Natural killer cell treated with Interleukin-12 subunit alpha and Interleukin-12 subunit beta and Interleukin-15 and Interleukin-18, amount 100 ng/mL, for 72 hours (primary cell): ENCODE measurements at places on chromosomes 4 and X.

DNA sequence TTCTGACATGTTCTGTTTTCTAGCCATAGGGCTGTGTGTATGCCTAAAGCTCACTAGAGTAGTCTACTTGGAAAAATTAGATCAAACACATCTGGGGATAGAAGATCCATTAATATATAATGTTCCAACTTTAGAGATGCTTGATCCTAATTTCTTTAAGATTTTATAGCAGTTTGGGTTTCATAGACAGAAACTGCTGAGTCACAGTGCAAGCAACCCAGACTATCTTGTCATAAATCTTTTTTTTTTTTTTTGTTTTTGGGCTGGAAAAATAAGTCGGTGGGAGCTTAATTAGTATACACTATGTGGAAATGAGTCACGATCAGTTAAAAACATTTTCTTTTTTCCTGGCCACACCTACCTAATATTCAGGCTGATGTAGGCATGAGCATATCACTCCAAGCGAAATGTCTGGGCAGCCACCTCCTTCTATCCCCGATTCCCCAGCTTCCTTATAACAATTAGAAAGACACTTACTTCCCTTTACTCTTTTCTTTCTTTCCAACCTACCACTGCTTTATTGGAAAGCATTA lies 58.2 kb upstream of the CASK start:
- DNase-seq: no peak

DNA sequence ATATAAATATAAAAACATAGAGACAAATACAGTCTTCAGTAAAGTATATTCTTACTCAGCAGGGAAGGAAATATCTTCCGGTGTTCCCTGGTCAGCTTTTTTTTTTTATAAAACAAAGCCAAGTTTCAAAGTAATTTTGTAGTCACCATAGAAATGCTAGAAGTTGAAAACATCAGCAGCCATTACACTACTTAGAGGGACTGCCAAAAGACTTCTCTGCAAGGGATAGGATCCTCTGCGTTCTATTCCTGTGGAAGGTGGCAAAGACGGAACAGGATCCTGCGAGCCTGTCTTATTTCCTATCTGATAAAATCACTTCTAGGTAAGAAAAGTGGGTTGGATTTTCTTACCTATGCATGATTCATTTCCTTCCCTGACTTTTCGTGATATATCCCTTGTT lies 19.4 kb downstream of the CLDN22 start:
- DNase-seq: no peak

DNA sequence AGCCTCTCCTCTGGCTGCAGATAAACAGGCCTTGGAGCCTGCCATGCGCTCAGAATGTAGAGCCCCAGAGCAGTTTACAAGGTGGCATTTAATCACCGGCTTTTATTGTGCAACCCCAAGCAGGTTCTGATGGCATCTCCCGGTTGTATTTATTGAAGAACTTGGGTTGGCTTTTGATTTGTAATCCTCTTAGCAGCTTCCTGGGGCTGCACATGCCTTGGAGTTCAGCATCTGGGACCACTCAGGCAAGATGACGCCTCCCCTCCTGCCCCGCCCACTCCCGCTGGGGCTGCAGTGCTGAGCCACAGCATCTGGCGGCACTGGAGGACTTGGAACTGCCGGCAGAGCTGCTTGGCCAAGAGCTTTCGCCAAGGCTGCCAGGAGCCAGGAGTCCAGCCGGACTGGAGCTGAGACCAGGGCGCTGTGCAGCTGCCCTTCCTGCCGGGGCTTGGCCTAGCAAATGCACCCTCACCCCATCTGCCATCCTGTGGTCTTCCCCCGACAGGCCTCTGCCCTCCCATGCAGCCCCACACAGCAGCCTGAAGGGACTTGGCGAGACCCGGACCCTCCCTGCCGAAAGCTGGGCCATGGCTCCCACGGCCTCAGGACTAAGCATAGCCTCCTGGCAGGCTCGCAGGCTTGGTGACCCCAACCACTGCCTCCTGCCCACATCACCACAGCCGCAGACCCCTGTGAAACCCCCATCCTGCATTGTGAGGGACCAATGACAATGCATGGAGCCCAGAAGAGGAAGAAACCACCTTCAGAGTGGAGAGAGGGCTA lies 5.4 kb downstream of the HTRA3 start:
- no peak for DNase-seq

- no peak for DNase-seq
Measured at GRCh38 chr4:26162101-26162500, 158.7 kb upstream of the RBPJ start.

GRCh38 chrX:47351706-47352105 lies 18.7 kb upstream of the ZNF157 start:
- DNase-seq: no peak

- DNase-seq: no peak
Measured at GRCh38 chrX:120795301-120795700, 80.4 kb downstream of the CT47B1 start.

DNA sequence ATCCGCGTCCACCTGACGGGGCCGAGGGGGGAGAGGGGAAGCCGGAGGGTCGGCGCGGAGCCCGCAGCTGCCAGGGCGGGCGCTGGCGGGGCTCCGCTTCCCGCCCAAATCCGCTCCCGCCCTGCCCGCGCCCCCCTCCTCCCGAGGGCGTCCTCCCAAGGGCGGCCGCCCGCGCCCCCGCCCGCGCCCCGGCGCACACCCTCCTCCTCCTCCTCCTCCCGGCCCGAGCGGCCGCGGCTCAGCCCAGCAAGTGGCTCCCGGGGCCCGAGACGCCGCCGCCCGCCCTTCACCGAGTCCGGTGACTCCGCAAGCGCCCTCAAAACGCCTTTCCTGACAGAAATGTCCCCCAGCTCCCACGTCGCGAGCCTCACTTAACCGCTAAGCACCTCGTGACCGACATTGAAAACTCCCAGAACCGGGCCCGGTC lies 487 bp downstream of the HMGB2 start:
- peak; percentile 75 for DNase-seq
